ENCODE measurements at places on chromosomes 3 and 15. TPM values are rescaled to one million over a fixed set of nuclear protein-coding genes. Genes with fewer than 3 reads are reported as not detected.

PSMD6 gene
- total RNA-seq = 97.4 TPM

STRC gene
- total RNA-seq = 0.21 TPM

NUSAP1 gene
- total RNA-seq = 21.3 TPM

THRB gene
- 2.0 TPM for total RNA-seq

ZPLD1 gene
- total RNA-seq = 0.41 TPM

SERPINI2 gene
- not detected for total RNA-seq

GRCh38 chr3:9168241-9168741 is 81.2 kb downstream of the SRGAP3 start:
- no peak for DNase-seq

DNA sequence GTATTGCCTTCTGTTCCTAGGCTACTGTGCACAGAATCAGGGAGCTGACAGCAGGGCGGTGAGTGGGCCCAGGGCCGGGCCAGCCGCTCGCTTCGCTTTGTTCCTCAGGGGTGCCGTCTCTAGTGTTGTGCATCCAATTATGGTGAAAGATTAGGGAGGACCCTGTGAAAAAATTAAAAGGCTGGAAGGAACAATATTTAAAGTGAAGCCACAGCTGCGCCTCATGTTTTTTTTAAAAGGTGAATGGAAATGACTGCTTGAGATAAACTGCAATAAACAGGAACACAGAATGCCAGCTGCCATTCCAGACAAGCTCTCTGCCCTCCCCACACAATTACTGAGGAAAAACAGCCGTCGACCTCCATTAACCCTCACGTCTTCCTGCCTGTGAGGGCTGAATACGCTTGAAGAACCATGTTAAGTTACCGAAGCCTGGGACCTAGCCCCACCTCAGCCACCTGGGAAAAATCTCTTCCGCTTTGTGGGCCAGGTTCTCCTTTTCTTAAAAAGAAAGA is 132.0 kb upstream of the IL12A start:
- DNase-seq = no peak

DNA sequence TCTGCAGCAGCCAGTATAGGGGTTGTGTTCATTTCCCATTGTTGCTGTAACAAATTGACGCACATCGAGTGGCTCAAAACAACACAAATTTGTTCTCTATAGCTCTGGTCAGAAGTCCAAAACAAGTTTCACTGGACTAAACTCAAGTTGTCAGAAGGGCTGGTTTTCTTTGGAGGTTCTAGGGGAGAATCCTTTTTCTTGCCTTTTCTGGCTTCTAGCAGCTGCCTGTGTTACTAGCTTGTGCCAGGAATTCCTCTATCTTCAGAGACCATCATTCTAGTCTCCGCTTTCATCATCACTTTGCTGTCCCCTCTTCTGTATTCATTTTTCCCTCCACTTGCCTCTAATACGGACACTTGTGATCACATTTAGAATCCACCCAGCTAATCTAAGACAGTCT is 20.5 kb downstream of the GASK1A start:
- no peak for DNase-seq

DNA sequence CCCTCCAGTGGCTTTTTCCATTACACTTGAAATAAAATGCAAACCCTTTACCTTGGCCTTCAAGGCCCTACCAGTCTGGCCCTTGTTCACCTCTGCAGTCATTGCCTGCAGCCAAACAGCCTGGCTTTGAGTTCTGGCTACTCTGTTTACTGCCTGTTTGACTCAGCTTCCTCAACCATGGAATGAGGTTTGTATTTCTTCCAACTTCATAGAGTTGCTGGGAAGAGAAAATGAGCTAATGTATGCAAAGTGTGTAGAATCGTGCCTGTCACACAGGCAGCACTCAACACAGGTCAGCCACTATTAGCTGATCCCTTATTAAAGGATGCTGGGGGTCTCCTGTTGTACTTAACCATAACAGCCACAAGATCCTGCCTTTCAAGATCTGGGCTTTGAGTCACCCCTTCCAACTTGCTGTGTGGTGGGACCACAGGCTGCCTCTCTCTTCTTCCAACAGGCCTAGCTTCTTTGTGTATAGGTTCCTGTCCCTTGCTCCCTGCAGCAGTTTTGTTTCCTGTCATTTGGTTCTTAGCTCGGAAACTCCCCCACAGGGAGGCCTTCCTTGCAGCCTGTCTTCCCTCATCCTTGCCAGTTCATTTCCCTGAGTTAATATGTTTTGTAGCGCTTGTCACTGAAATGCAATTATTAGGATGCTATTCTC is 6.4 kb downstream of the MED12L start:
- DNase-seq = no peak

- no peak for DNase-seq
These were observed 887.4 kb downstream of the FHIT start for GRCh38 chr3:60363817-60364216.

GRCh38 chr3:13041113-13041776 is 32.0 kb downstream of the IQSEC1 start:
- no peak for DNase-seq

DNA sequence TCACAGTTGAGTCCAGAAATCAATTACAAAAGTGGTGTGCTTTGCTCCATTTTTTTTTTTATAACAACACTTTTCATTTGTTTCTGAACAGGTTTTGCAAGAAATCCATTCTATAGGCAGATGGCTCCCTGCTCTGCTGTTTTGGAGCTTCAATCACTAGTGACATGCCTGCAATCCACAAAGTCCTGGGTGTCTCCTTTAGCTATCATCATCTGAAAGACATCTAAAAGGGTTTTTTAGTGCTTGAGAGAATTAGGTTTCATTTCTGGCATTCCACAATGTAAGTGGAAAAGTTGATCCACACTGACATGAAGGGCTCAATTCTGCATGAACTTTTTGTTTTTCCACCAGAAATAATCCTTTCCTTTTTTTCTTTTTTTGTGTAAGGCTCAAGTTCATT is 24.0 kb upstream of the MEIS2 start:
- no peak for DNase-seq

DNA sequence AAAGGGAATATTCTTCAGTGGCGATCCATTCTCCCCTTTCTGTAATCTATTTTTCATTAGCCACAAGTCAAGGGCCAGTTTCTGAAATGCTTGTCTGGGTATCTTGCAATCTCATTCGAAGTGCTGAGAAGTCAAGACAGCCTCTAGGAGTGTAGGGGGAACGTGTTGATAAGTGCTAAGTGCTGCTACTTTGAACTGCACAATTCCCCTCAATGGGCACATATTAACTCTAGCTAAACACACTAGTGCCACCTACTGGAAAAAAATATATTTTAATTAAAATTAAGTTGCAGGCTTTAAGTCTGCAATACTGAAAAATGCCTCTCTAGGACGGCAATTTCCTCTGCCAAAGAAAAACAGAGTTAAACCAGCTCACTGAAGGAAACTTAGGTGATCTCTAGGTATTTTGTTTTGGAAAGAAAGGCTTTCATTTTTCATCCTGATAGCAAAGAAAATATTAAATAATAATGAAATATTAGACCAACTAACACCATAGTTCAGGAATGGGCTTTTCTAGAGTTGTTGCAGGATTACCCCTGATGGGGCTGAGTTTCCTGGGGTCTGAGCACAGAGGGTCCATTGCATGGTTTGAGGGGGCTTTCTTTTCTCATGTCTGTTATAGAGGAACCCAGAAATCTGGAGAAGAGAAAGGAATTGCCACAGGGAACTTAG is 181.9 kb upstream of the KBTBD8 start:
- peak; percentile 23 for DNase-seq

DNA sequence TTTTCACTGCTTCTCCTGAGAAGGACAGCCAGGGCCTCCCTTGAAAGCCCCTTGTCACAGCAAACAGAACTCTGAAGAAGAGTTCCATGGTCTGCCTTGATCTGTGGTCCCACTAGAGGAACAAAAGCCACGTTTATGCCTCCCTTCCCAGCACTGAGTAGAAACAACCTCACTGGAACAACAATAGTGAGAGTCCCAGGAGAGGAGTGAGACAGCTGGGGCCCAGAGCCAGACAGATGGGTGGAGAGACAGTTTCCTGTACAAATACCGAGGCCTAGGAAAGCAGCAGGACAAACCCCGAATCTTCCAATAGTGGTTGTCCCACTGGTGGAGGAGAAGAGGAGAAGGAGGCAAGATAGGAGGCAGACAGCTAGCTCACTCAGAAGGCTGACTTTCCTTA is 106.1 kb downstream of the WDR76 start:
- DNase-seq = no peak
